ENCODE measurements at places on chromosomes 12 and 14.
A peak's percentile ranks its signal among the peaks of the same experiment; 100 is the strongest.

DNA sequence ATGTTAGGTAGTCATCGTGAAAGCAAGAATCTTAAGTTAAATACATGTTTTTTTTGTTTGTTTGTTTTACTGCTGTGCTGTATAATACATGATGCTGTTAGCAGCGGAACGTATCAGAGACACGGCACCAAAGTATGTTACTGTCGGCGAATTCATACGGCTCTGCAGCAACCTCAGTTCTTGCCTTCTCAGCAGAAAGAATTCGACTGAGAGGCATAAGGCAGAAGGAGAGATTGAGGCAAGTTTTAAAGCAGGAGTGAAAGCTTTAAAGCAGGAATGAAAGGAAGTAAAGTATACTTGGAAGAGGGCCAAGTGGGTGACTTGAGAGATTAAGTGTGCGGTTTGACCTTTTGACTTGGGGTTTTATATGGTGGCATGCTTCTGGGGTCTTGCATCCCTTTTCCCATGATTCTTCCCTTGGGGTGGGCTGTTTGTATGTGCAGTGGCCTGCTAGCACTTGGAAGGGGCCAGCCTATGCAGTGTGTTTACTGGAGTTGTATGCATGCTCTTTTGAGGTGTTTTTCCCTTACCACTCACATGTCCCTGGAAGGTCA, 23.7 kb downstream of the LEMD3 start:
- H3K4me1 ChIP-seq: peaks cover 40% of the 10 kb centered on the region
- no peaks in the 10 kb centered on the region for H3K36me3 ChIP-seq
- H3K27me3 ChIP-seq: no peaks in the 10 kb centered on the region

DNA sequence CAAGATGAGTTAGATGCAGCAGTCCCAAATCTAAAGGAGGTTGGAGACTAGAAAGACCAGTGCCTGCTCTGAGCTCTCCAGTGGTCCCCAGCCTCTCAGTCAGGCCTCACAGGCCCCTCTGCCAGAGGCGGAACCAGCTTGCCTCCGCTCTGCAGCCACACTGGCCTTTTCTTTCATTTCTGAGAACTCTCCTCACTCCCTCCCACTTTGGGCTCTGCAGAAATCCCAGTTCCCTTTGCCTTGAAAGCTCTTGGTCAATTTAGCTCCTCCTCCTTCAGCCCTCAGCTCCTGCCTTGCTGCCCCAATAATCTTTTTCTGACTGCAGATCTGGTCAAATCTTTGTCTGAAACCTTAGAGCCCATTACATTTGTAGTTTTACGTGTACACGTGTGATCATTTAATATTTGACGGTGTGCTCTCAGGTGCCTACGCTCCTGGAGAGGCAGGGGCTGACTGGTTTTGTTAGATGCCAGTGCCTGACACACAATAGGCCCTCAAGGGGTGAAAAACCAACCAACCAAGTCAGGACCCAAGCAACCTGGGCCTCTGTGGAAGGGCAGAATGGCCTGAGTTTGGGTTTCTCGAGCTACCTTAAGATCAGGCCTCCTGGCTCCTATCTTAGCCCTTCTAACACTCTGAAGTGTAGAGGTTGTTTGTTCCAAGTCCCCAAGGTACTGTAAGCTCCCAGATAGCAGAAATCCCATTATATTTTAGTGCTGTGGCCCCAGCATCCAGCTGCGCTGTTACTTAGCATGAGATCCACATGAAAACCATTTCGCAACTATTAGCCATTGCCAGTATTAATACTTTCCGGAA, 1.1 kb upstream of the NUDT4 start:
- H3K36me3 ChIP-seq: no peaks in the 10 kb centered on the region
- peaks cover 26% of the 10 kb centered on the region for H3K4me1 ChIP-seq
- H3K4me3 ChIP-seq: no peak overlapping the region
- H3K27me3 ChIP-seq: no peaks in the 10 kb centered on the region
- DNase-seq: no peak

GRCh38 chr12:62146318-62146717, 113.9 kb upstream of the USP15 start:
- H3K4me3 ChIP-seq: no peak overlapping the region
- H3K36me3 ChIP-seq: no peaks in the 10 kb centered on the region
- no peaks in the 10 kb centered on the region for H3K27me3 ChIP-seq

DNA sequence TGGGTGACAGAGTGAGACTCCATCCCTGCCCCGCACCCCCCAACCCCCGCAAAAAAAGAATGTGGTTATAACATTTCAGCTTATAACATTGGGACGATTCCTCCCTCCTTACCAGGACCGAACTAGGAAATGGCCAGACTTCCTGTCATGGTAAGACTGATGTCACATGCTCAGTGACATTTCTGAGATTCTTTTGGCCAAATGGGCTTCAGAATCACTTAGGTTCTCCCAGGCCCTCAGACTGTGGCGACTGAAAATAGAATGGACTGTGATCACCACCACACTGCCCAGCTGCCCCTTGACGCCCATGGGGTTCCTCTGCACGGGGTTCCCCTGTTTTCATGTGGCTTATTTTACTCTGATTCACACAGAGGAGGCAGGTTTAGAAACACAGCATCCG, 115.0 kb upstream of the EVL start:
- H3K36me3 ChIP-seq: no peaks in the 10 kb centered on the region
- no peak overlapping the region for H3K27ac ChIP-seq
- peaks cover 14% of the 10 kb centered on the region for H3K4me1 ChIP-seq
- no peak overlapping the region for H3K4me3 ChIP-seq

GRCh38 chr12:102753802-102754201, 163.2 kb downstream of the PAH start:
- H3K4me3 ChIP-seq: no peak overlapping the region
- no peak for DNase-seq
- H3K27me3 ChIP-seq: no peaks in the 10 kb centered on the region
- H3K4me1 ChIP-seq: no peaks in the 10 kb centered on the region

DNA sequence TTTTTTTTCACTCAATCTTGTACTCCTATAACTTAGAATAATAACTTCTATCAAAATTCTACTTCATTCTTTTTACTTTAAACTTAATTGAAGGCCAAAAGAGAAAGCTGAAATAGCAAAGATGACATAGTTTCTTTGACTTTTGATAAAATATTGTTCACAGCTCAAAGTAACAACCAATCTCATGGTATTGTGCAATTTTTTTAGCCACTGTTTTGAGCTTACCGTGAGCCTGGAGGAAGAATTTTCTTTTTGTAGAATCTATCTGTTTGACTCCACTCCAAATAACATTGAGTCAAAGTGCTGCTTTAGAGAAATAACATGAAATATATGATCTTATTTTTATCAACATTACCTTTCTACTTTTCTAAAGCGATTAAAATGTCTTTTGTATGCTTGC, 903.9 kb upstream of the FOXG1 start:
- H3K27ac ChIP-seq: no peak overlapping the region
- no peaks in the 10 kb centered on the region for H3K36me3 ChIP-seq
- no peaks in the 10 kb centered on the region for H3K4me1 ChIP-seq
- H3K27me3 ChIP-seq: no peaks in the 10 kb centered on the region
- DNase-seq: no peak

GRCh38 chr12:18224745-18225144, 36.6 kb upstream of the PIK3C2G start:
- H3K4me3 ChIP-seq: no peak overlapping the region
- no peak overlapping the region for H3K27ac ChIP-seq
- H3K27me3 ChIP-seq: no peaks in the 10 kb centered on the region
- DNase-seq: no peak

- no peaks in the 10 kb centered on the region for H3K27me3 ChIP-seq
- H3K36me3 ChIP-seq: no peaks in the 10 kb centered on the region
- peaks cover 24% of the 10 kb centered on the region for H3K4me1 ChIP-seq
- no peak overlapping the region for H3K4me3 ChIP-seq
- DNase-seq: no peak
Observed at GRCh38 chr12:66901138-66901932, 222.5 kb upstream of the GRIP1 start.

- H3K27me3 ChIP-seq: no peaks in the 10 kb centered on the region
- no peak for DNase-seq
- H3K36me3 ChIP-seq: peaks cover 20% of the 10 kb centered on the region
- H3K27ac ChIP-seq: no peak overlapping the region
Observed at GRCh38 chr14:101927859-101928258, 36.5 kb upstream of the DYNC1H1 start.

- H3K36me3 ChIP-seq: no peaks in the 10 kb centered on the region
- H3K27ac ChIP-seq: no peak overlapping the region
- no peak overlapping the region for H3K4me3 ChIP-seq
- DNase-seq: no peak
- H3K4me1 ChIP-seq: peaks cover 7% of the 10 kb centered on the region
Observed at GRCh38 chr14:37594238-37594970, 645 bp downstream of the FOXA1 start.

DNA sequence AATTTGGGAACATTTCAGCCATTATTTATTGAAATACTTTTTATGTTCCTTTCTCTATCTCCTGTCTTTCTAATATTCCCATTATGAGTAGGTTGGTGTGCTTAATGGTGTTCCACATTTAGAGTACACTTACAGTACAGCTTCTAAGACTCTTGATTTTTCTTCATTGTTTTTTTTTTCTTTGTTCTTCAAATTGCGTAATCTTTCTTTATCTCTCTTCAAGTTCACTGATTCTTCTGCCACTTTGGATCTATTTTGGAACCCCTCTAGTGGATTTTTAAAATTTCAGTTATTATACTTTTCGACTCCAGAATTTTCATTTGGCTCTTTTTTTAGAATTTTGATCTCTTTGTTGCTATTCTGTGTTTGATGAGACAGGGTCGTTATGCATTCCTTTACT, 157.7 kb downstream of the ADGRD1 start:
- peaks cover 2% of the 10 kb centered on the region for H3K4me1 ChIP-seq
- H3K36me3 ChIP-seq: no peaks in the 10 kb centered on the region
- H3K27me3 ChIP-seq: no peaks in the 10 kb centered on the region
- H3K27ac ChIP-seq: no peak overlapping the region
- no peak overlapping the region for H3K4me3 ChIP-seq
- no peak for DNase-seq

DNA sequence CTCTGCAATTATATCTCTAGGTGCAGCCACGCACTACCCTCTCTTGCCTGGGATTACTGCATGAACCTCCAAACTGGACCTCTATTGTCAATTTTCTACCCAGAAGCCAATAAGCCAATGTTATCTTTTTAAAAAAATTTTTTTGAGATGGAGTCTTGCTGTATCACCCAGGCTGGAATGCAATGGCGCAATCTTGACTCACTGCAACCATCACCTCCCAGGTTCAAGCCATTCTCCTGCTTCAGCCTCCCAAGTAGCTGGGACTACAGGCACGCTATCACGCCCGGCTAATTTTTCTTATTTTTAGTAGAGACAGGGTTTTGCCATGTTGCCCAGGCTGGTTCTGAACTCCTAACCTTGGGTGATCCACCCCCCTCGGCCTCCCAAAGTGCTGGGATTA, 11.2 kb upstream of the PXN start:
- H3K4me1 ChIP-seq: no peaks in the 10 kb centered on the region
- H3K27me3 ChIP-seq: no peaks in the 10 kb centered on the region
- no peaks in the 10 kb centered on the region for H3K36me3 ChIP-seq
- DNase-seq: no peak

GRCh38 chr14:20624495-20625070, 16.9 kb downstream of the OR6S1 start:
- H3K27me3 ChIP-seq: peaks cover 6% of the 10 kb centered on the region
- no peaks in the 10 kb centered on the region for H3K36me3 ChIP-seq
- H3K4me1 ChIP-seq: peaks cover 31% of the 10 kb centered on the region
- peak; percentile 40 for DNase-seq
- H3K4me3 ChIP-seq: no peak overlapping the region

DNA sequence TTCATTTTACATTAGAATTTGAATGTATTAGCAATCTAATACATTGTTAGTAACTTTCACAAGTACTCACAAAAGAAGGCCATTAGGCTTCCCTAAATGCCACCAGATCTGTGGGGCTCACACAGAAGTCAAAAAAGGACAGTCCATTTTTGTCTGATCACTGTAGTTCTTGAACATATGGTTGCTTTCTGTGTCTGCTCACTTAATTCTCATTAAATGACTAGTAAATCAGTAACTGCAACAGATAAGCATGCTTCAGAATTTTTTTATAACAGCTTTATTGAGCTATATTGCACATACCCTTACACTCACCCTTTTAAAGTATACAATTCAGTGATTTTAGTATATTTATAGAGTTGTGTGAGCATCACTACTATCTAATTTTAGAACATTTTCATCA, 71.4 kb downstream of the DENND5B start:
- no peak overlapping the region for H3K27ac ChIP-seq
- no peaks in the 10 kb centered on the region for H3K27me3 ChIP-seq
- no peaks in the 10 kb centered on the region for H3K36me3 ChIP-seq
- DNase-seq: no peak

- H3K27ac ChIP-seq: no peak overlapping the region
- no peaks in the 10 kb centered on the region for H3K4me1 ChIP-seq
- H3K4me3 ChIP-seq: no peak overlapping the region
- peaks cover 3% of the 10 kb centered on the region for H3K27me3 ChIP-seq
- H3K36me3 ChIP-seq: no peaks in the 10 kb centered on the region
- DNase-seq: no peak
Observed at GRCh38 chr12:5884866-5885265, 60.2 kb downstream of the ANO2 start.

DNA sequence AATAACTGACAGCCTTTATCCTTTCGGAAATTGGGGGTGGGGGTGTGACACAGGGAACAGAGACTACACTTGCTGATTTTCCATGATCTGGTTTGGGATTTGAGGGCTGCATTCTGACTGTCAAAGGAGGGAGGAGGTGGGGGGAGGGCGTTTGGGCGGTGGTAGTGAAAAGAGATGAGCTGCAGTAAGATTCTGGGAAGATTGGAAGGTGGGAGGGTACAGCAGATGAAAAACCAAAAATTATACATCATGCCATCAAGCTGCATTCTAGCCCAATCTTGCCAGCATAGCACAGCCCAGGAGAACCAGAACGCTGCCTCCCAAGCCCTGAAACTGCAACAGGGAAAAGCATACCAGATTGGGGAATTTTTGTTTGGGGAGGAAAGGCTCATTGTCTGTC, 2.4 kb downstream of the RND1 start:
- H3K36me3 ChIP-seq: no peaks in the 10 kb centered on the region
- no peak for DNase-seq
- H3K4me1 ChIP-seq: peaks cover 21% of the 10 kb centered on the region
- no peak overlapping the region for H3K27ac ChIP-seq
- no peak overlapping the region for H3K4me3 ChIP-seq

- peak; percentile 64 for DNase-seq
- H3K27me3 ChIP-seq: no peaks in the 10 kb centered on the region
- no peak overlapping the region for H3K4me3 ChIP-seq
- H3K36me3 ChIP-seq: no peaks in the 10 kb centered on the region
- H3K27ac ChIP-seq: no peak overlapping the region
- H3K4me1 ChIP-seq: peaks cover 5% of the 10 kb centered on the region
Observed at GRCh38 chr12:76037130-76038103, 5.8 kb upstream of the PHLDA1 start.

Measured in CD4-positive, alpha-beta memory T cell (primary cell).